H1 (cell line): ENCODE measurements at places on chromosomes 2 and 18. TPM values are rescaled to one million over a fixed set of nuclear protein-coding genes. Genes with fewer than 3 reads are reported as not detected.

PAIP2B gene
- 30.4 and 31.3 TPM in 2 replicates for total RNA-seq

NT5DC4 gene
- total RNA-seq = not detected in 2 replicates

PKDCC gene
- total RNA-seq = 48.0 and 49.9 TPM in 2 replicates

ASB1 gene
- total RNA-seq = 32.7 and 36.0 TPM in 2 replicates

PUM2 gene
- total RNA-seq = 109 and 114 TPM in 2 replicates

LCT gene
- 0.06 and 0.11 TPM in 2 replicates for total RNA-seq

CACNB4 gene
- total RNA-seq = 4.0 and 4.1 TPM in 2 replicates

CXCR4 gene
- 1.3 and 1.8 TPM in 2 replicates for total RNA-seq

MC2R gene
- not detected in 2 replicates for total RNA-seq

CYP26B1 gene
- 0.36 and 0.69 TPM in 2 replicates for total RNA-seq

SANBR gene
- total RNA-seq = 12.0 and 12.1 TPM in 2 replicates

GNLY gene
- not detected in 2 replicates for total RNA-seq

LIMS4 gene
- 1.4 TPM in 1 of 2 replicates, not detected in the other for total RNA-seq

CIB4 gene
- not detected in 2 replicates for total RNA-seq

SERPINB4 gene
- 0.32 and 0.96 TPM in 2 replicates for total RNA-seq

ANKRD53 gene
- total RNA-seq = 0.39 and 0.55 TPM in 2 replicates

SH2D6 gene
- 1.3 TPM in 1 of 2 replicates, not detected in the other for total RNA-seq

CLEC4F gene
- total RNA-seq = not detected in 2 replicates

PIGN gene
- total RNA-seq = 26.2 and 26.3 TPM in 2 replicates

ICOS gene
- total RNA-seq = not detected in 2 replicates

CFAP221 gene
- total RNA-seq = 0.36 and 0.71 TPM in 2 replicates

CARF gene
- total RNA-seq = 1.9 and 2.6 TPM in 2 replicates

ALLC gene
- not detected in 2 replicates for total RNA-seq

ACYP2 gene
- total RNA-seq = 3.4 and 4.4 TPM in 2 replicates

CHRND gene
- not detected in 2 replicates for total RNA-seq

LYPD6 gene
- total RNA-seq = 8.8 and 8.9 TPM in 2 replicates

LAMA3 gene
- total RNA-seq = 3.3 and 5.0 TPM in 2 replicates

FAM161A gene
- total RNA-seq = 9.7 and 10.2 TPM in 2 replicates

EMX1 gene
- 4.8 and 4.9 TPM in 2 replicates for total RNA-seq

SPDYA gene
- total RNA-seq = 0.27 and 0.35 TPM in 2 replicates

SOWAHC gene
- total RNA-seq = 16.8 and 17.8 TPM in 2 replicates

SERPINB12 gene
- total RNA-seq = not detected in 2 replicates

STAT4 gene
- total RNA-seq = 0.63 and 0.80 TPM in 2 replicates

DPP4 gene
- 3.1 and 3.3 TPM in 2 replicates for total RNA-seq

CPO gene
- total RNA-seq = 1.3 and 1.9 TPM in 2 replicates

NDC80 gene
- 40.3 and 45.0 TPM in 2 replicates for total RNA-seq

RAB12 gene
- total RNA-seq = 42.1 and 45.9 TPM in 2 replicates

GALNT3 gene
- total RNA-seq = 22.6 and 23.6 TPM in 2 replicates

ANAPC1 gene
- 107 and 110 TPM in 2 replicates for total RNA-seq

MBD1 gene
- 39.5 and 41.6 TPM in 2 replicates for total RNA-seq

SRD5A2 gene
- total RNA-seq = not detected in 2 replicates

CYP1B1 gene
- 4.7 and 5.7 TPM in 2 replicates for total RNA-seq

TRABD2A gene
- total RNA-seq = 18.6 and 19.7 TPM in 2 replicates

AMER3 gene
- total RNA-seq = 0.19 and 0.55 TPM in 2 replicates

SNTG2 gene
- total RNA-seq = 14.3 and 18.1 TPM in 2 replicates

LIPG gene
- 9.8 and 11.8 TPM in 2 replicates for total RNA-seq

TMEM37 gene
- 9.9 and 11.0 TPM in 2 replicates for total RNA-seq

AQP12A gene
- total RNA-seq = not detected in 2 replicates

ZC3H6 gene
- 6.9 and 7.3 TPM in 2 replicates for total RNA-seq

TMEM17 gene
- total RNA-seq = 0.69 and 0.99 TPM in 2 replicates

ERBB4 gene
- 0.34 and 0.69 TPM in 2 replicates for total RNA-seq

ATP8B1 gene
- 3.1 and 4.6 TPM in 2 replicates for total RNA-seq

SERPINB7 gene
- not detected in 2 replicates for total RNA-seq

PDE11A gene
- 0.19 and 0.36 TPM in 2 replicates for total RNA-seq

SIX3 gene
- total RNA-seq = 0.19 and 0.21 TPM in 2 replicates

MYL1 gene
- not detected in 2 replicates for total RNA-seq

SCN3A gene
- not detected in 2 replicates for total RNA-seq
